Osteoblast (primary cell): ENCODE measurements at places on chromosomes 6 and 20. TPM values are rescaled to one million over a fixed set of nuclear protein-coding genes. Genes with fewer than 3 reads are reported as not detected.

The ECT2L gene
- total RNA-seq, result under 0.01 TPM in 1 of 2 replicates, not detected in the other

The CLIC5 gene
- total RNA-seq, result not detected in 2 replicates

GRCh38 chr20:32479697-32480171 lies 105.4 kb downstream of the NOL4L start:
- peaks cover 18% of the 10 kb centered on the region for H3K4me1 ChIP-seq
- no peaks in the 10 kb centered on the region for H3K36me3 ChIP-seq
- no peaks in the 10 kb centered on the region for H3K27me3 ChIP-seq
- no peak overlapping the region for H3K4me3 ChIP-seq

- H3K4me3 ChIP-seq, result no peak overlapping the region
- DNase-seq, result no peak
- no peak overlapping the region for H3K27ac ChIP-seq
- H3K27me3 ChIP-seq, result no peaks in the 10 kb centered on the region
- no peaks in the 10 kb centered on the region for H3K4me1 ChIP-seq
- H3K36me3 ChIP-seq, result no peaks in the 10 kb centered on the region
These were observed 50.8 kb upstream of the MYLIP start for GRCh38 chr6:16078064-16078463.

GRCh38 chr6:40579101-40579500 lies 8.1 kb downstream of the LRFN2 start:
- DNase-seq, result no peak
- H3K27me3 ChIP-seq, result no peaks in the 10 kb centered on the region
- H3K4me3 ChIP-seq, result no peak overlapping the region
- no peaks in the 10 kb centered on the region for H3K36me3 ChIP-seq
- no peak overlapping the region for H3K27ac ChIP-seq

- H3K27me3 ChIP-seq, result no peaks in the 10 kb centered on the region
- no peak for DNase-seq
- H3K4me3 ChIP-seq, result no peak overlapping the region
- no peak overlapping the region for H3K27ac ChIP-seq
- H3K4me1 ChIP-seq, result peaks cover 11% of the 10 kb centered on the region
These were observed 235.0 kb downstream of the GMPR start for GRCh38 chr6:16473184-16473907.

- peaks cover 30% of the 10 kb centered on the region for H3K27me3 ChIP-seq
- no peak for DNase-seq
- H3K4me3 ChIP-seq, result no peak overlapping the region
- H3K27ac ChIP-seq, result no peak overlapping the region
- H3K4me1 ChIP-seq, result no peaks in the 10 kb centered on the region
These were observed 22.2 kb downstream of the OLIG3 start for GRCh38 chr6:137471986-137472385.

GRCh38 chr6:168417679-168418557 lies 23.1 kb upstream of the SMOC2 start:
- H3K27me3 ChIP-seq, result no peaks in the 10 kb centered on the region
- DNase-seq, result no peak
- no peaks in the 10 kb centered on the region for H3K36me3 ChIP-seq
- no peak overlapping the region for H3K27ac ChIP-seq

- no peaks in the 10 kb centered on the region for H3K36me3 ChIP-seq
- H3K27me3 ChIP-seq, result no peaks in the 10 kb centered on the region
- H3K4me1 ChIP-seq, result no peaks in the 10 kb centered on the region
These were observed 7.1 kb downstream of the NHLRC1 start for GRCh38 chr6:18115356-18115755.
